ENCODE measurements at places on chromosomes 7 and 10.

GRCh38 chr7:120370954-120371353 is 98.0 kb downstream of the KCND2 start:
- DNase-seq = no peak

- no peak for DNase-seq
Measured at GRCh38 chr10:118939211-118940007, 90.1 kb upstream of the NANOS1 start.

- no peak for DNase-seq
Measured at GRCh38 chr10:104309980-104310978, 28.0 kb downstream of the ITPRIP start.

DNA sequence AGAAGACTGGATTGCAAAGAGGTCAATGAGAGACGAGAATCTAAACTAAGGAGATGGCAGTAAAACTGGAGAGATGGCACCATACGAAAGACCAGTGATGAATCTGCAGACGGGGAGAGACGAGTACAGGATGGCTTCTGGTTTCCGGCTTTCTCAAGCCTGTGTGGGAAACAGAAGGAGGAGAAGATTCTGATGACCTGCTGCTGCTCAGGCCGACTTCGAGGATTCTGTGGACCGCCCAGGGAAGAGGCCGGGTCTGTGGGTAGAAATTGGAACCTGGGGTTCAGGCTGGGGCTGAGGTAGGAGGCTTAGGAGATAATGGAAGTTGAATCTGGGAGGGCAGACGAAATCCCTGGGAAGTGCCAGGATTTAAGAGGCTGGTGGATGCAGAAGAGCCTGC is 48.6 kb downstream of the PARP12 start:
- DNase-seq = no peak

- DNase-seq = no peak
Measured at GRCh38 chr7:133781486-133782090, 345.6 kb upstream of the LRGUK start.

GRCh38 chr10:3045471-3046209 is 21.7 kb upstream of the PFKP start:
- DNase-seq = no peak

GRCh38 chr10:74333174-74333573 is 182.2 kb downstream of the ADK start:
- DNase-seq = no peak

GRCh38 chr10:129098517-129098916 is 368.5 kb upstream of the MGMT start:
- DNase-seq = no peak

- DNase-seq = no peak
Measured at GRCh38 chr7:42739638-42740037, 172.2 kb downstream of the C7orf25 start.

- DNase-seq = no peak
Measured at GRCh38 chr7:107029061-107029763, 15.3 kb upstream of the PRKAR2B start.

DNA sequence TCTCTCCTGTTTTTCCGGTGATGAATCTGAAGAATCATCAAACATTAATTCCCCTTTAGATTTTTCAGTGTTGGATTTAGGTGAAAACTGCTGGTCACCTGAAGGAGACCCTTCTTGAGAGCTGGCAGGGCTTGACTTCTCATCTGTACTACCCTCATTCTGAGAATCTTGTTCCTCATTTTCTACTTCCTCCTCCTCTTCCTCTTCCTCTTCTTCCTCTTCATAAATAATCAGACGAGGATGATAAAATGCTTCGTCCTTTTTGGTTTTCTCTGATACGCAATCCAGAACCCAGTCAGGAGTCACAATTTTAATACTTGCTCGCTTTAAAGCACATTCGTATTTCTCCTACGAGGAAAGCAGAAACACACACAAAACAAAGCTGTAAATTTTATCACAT is 26.9 kb downstream of the PAXIP1 start:
- no peak for DNase-seq

GRCh38 chr7:66263936-66264335 is 58.8 kb downstream of the TPST1 start:
- no peak for DNase-seq

- no peak for DNase-seq
Measured at GRCh38 chr7:85882335-85882734, 695.5 kb upstream of the SEMA3D start.

GRCh38 chr7:136868496-136869000 is at the start of gene CHRM2:
Gene CHRM2 (plus strand): TSS chr7:136868652. CDS start chr7:137014866, 146,214 bp downstream.
- no peak for DNase-seq

DNA sequence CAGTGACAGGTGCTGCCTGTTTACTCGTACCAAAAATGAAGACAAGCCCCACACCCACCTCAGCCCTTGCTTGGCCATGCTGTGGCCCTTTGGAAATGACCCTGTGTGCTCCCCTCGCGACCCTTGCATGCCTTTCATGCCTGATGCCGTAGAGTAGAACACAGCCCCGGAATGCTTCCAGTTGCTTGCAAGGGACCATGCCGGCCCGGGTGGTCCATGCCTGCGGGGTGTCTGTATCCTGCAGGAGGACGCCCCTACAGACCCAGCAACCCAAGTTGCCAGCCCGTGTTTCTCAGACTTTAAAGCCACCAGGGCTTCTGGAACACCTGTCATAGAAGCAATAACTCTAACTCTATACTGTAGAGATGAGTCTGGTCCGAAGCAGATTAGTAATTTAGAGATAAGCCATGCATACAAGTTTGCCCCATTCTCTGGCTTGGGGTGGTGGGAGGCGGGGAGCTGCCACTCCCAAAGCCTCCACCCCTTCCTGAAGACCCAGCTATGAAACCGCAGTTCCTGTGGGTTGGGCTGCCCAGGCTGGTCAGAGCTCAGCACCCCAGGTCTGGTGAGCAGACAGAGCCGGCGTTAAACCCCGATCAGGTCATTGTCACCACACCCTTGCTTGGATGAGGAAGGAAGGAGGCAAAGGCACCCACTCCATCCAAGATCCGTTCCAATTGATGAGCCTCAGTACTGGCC is 143.5 kb downstream of the ADCY1 start:
- no peak for DNase-seq

- DNase-seq = no peak
Measured at GRCh38 chr7:55050281-55050680, 31.5 kb downstream of the EGFR start.

DNA sequence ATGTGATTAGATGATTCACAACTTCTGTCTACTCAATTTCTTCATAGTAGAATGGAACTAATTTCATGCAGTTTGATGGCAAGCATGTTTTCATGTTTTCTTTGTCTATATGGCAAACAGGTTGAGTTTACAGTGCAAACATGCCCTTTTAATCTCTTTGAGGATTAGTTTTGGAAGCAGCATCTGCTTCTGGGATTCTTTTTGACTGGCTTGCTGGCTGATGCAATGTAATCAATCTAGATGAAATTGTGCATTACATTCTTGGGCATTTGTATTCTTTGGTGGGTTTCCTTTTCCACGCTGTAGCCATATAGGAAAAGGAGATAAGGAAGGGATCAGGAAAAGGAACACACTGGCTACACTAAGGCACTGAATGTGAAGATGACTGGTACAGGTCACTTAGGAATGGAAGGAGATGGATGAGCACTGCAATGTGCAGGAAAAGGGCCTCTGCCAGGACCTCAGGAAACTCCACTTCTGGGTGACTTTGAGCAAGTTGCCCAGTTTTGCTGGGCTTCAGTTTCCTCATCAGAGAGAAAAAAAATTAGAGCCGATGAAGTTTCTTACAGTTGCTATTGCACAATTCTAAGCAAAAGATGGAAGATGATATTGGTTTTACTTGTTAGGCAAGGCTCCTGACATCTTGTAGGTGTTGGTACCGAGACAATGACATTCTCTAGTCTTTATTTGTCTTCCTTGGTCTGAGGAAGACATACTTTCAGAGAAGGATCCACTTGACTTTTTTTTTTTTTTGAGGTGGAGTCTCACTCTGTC is 269.1 kb downstream of the SUGCT start:
- DNase-seq = no peak

DNA sequence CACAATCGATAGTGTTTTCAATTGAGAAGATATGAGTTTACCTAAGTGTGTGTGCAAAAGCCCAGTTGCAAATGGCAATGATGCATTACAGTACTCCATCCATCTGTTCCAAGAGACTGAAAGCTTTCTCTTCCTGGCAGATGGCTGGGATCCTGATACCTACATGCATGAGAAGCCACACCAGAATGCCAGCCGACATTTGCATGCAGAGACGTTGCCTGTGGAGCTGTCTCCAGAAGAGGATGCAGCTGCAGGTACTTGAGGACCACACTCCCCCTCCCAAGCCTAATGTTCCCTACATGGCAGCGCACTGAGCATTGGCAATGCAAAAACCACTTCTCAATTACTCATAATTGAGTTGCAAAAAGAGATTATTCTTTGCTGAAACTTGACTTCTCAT is 332.1 kb downstream of the WDR11 start:
- DNase-seq = no peak

GRCh38 chr7:57407125-57407524 is 42.9 kb upstream of the ZNF716 start:
- DNase-seq = no peak

GRCh38 chr7:65276822-65277221 is 96.8 kb upstream of the ZNF92 start:
- no peak for DNase-seq

GRCh38 chr7:82694022-82694421 is 250.4 kb upstream of the CACNA2D1 start:
- no peak for DNase-seq

- DNase-seq = no peak
Measured at GRCh38 chr10:8674230-8674629, 619.7 kb downstream of the GATA3 start.
